Upper lobe of left lung (tissue), 6 donors: ENCODE measurements at places on chromosomes 1 and 21. TPM values are rescaled to one million over a fixed set of nuclear protein-coding genes. Genes with fewer than 3 reads are reported as not detected.

- H3K36me3 ChIP-seq, result no peaks in the 10 kb centered on the region
- no peaks in the 10 kb centered on the region for H3K4me1 ChIP-seq
- no peaks in the 10 kb centered on the region for H3K27me3 ChIP-seq
- DNase-seq, result no peak
Measured at GRCh38 chr1:234486858-234487840, 8.2 kb upstream of the TARBP1 start.

DNA sequence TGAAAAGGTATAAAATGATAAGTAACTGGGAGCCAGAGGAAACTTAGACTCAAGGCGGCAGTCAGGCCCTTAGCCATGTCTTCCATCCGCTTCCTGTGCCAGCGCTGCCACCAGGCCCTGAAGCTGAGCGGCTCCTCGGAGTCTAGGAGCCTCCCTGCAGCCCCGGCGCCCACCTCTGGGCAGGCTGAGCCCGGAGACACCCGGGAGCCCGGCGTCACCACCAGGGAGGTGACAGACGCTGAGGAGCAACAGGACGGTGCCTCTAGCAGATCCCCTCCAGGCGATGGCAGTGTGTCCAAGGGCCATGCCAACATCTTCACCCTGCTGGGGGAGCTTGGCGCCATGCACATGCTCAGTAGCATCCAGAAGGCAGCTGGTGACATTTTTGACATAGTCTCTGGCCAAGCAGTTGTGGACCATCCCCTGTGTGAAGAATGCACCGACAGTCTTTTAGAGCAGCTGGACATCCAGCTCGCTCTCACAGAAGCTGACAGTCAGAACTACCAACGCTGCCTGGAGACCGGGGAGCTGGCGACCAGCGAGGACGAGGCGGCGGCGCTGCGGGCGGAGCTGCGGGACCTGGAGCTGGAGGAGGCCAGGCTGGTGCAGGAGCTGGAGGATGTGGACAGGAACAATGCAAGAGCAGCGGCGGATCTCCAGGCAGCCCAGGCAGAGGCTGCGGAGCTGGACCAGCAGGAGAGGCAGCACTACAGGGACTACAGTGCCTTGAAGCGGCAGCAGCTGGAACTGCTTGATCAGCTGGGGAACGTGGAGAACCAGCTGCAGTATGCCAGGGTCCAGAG, at the start of gene BECN2:
Gene BECN2 (plus strand): TSS at position 76 of the 803 bp plus-strand sequence. CDS start 0 bp downstream, at position 76.
- no peak within 1 kb of the TSS for H3K4me3 ChIP-seq
- H3K27me3 ChIP-seq, result no peaks in the 10 kb centered on the region
- H3K27ac ChIP-seq, result no peak within 1 kb of the TSS
- H3K4me1 ChIP-seq, result no peaks in the 10 kb centered on the region

Gene TRIM67
- not detected for total RNA-seq

DNA sequence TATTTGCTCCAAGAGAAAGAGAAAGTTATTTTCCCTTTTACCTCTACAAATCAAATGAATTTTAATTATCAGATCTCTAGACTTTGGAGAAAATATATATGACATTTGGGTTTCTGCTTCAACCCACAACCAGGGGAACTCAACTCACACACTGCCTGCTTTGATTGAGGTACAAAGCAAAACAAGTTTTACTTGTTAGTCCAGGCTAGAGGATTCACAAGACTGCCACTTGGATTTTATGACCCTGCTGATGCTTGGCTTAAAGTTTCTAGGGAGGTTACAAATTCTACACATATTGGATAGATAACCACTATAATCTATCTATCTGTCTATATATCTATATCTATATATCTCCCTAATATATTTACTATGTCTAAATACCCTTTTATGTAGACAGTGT, 467.3 kb upstream of the RGS18 start:
- no peak overlapping the region for H3K27ac ChIP-seq
- no peaks in the 10 kb centered on the region for H3K4me1 ChIP-seq
- DNase-seq, result no peak
- no peaks in the 10 kb centered on the region for H3K27me3 ChIP-seq
- H3K4me3 ChIP-seq, result no peak overlapping the region

Gene TMEM61
- 2.8 TPM for total RNA-seq

DNA sequence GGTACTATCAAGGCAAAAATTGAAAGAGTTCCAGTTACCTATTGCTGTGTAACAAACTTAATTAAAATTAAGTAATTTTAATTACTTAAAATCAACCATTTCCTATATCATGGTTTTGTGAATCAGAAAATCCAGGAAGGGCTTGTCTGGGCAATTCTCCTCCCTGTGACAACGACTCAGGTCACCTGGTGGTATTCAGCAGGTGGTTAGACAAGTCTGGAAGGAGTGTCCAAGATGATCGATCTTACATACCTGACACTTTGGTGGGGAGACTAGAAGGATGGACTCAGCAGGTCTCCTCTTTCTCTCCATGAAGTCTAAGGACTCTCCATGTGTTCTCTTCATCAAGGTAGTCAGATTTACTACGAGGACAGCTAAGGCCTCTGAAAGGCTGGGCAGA, 22.9 kb downstream of the SERPINC1 start:
- no peak overlapping the region for H3K4me3 ChIP-seq
- no peak overlapping the region for H3K27ac ChIP-seq
- no peaks in the 10 kb centered on the region for H3K36me3 ChIP-seq
- DNase-seq, result no peak
- no peaks in the 10 kb centered on the region for H3K27me3 ChIP-seq
- no peaks in the 10 kb centered on the region for H3K4me1 ChIP-seq

Gene DLGAP3
- not detected for total RNA-seq
